ENCODE measurements at places on chromosomes 2 and 18.

DNA sequence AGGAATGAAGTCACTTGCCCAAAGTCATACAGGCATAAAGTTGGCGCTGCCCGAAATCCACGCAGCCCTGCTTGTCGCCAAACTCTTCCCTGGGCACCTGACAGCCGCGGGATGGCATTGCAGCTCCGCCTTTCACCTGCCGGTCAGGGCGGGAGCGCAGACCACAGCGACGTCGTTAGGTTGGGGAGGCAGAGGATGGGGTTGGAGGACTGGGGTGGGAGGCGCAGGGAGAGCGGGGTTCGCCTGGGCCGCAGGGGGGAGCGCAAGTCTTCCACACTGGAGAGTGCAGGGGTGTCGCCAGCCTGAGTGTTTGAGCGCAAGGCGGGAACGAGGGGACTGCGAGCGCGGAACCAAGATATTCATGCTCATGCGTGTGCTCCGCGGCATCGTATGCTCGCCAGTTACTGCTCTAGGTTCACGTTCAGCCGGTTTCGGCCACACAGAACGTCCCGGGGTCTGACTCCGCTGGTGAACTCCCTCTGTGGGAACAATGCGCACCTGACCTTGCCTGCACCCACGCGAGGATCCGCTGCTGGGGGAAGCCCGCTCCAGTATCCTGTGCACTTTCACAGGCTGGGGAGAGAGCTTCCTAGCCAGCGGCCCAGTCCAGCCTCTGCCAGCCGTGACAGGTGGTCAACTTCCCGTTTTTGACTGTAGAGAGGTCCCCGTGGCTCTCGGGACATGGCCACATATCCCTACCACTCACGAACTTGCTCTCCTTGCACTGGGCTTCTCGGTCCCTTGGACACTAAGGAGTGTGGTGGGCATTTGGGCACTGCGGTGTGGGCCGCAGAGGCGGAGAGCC, 767 bp upstream of the NPPC start:
- DNase-seq: peak; percentile 51

DNA sequence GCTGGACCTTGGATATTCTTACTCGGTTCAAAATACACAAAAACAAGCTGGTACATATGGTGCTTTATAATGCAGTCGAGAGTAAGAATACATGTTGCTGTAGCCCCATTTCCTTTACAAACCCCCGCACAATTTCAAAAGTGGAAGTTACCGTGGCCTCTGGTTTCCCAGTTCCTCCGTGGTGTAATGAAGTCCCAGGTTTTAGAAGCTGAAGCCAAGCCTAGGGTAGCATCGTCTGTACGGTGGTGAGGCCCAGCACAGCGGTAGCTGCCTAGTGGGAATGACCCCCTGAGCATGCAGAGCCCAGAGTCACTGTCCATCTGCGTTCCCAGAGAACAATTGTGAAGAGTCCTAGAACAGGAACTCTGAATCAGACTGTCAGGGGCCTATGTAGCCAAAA, 171.8 kb downstream of the ASXL3 start:
- DNase-seq: no peak

DNA sequence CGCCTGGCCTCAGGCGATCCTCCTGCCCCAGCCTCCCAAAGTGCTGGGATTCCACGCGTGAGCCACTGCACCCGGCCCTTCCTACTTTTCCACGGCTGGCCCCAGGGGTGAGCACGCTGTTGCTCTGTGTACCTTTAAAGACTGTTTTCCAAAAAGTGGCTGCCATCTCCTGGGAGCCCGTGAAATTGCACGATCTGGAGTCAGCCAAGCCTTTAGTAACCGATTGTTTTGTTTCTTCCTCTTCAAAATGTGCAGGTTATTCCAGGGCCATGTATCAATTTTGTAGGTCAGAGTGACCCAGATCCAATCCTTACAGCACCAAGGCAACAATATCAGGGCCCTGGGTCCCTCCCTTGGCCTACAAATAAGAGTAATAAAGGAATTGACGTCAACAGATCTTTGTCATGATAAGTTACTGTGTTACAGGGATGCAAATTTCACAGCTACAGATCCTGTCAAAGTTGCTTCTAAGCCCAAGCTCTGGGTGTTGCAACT, 135.6 kb upstream of the ZNF236 start:
- DNase-seq: no peak

- DNase-seq: no peak
Measured at GRCh38 chr2:60383401-60384143, 169.9 kb downstream of the BCL11A start.

- peak; percentile 56 for DNase-seq
Measured at GRCh38 chr2:96144481-96145035, 682 bp downstream of the DUSP2 start.

DNA sequence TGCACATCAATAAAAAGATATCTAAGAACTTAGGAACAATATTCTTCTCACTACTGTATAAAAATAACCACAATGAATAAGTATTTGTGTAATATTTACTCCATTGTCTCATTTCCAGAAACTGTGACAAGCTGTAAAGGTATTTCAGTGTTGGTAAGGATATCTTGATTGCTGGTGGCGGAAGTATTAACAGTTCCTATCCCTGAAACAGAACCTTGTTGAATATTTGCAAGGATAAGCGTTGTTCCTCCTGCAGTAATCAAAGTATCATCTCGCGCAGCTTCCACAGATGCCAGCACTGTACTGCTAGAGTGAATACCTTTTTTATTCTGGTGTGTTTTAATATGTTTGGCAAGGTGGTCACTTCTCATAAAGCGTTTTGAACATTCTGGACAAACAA, 55.3 kb downstream of the SP3 start:
- no peak for DNase-seq

GRCh38 chr2:176097820-176098365, 1.7 kb upstream of the HOXD12 start:
- DNase-seq: no peak

DNA sequence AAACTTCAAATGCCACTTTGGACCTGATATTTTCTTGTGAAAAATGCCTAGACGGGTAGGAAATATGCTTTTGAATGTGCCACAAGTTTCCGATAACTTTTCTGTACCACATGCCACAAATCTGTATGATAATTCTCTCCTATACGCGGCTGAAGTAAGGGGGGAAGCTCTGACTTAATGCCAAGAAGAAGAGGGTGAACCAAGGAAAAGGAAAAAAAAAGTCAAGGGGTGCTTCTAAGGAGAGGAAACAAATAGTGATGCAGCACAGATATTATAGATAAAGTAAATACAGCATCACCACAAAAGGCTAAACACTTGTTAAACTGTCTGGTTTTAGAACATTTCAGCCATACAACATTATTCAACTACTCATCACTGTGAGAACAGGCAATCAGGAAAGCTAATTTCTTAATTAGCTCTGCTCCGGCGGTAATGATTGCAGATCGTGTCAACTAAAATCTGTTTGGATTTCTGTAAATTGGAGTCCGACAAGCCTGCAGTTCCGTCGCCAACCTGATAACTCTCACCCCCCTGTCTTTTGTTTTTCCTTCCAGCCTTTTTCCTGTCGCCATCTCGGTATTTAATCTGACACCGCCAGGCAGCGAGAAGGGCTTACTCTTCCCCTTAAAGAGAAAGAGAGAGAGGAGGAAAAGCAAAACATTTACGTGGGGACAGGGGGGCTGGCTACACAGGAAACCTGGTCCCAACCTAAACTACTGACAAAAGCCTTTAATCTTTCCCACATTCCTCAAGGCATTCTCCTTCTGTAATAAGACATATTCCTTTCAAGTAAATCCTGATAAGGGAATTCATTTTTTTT, 67.5 kb downstream of the ZEB2 start:
- no peak for DNase-seq

DNA sequence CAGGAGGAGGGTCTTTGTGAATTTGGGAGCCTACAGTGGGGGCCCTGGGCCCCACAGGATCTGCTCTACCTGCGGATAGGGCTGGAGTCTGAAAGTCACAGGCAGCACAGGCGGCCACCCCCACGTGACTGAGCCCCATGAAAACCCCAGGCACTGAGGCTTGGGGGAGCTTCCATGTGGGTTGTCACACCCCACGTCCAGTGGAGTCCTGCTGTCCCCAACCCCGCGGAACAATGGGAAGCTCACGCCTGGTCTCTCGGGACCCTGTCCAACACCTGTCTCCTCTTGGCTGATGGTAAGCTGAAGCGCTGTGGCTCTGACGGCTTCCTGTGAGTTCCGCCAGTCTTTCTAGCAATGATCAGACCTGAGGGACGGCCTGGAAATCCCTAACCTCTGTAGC, 85.8 kb downstream of the PTGR3 start:
- DNase-seq: no peak

- no peak for DNase-seq
Measured at GRCh38 chr2:232372231-232373208, 6.0 kb upstream of the ALPP start.

DNA sequence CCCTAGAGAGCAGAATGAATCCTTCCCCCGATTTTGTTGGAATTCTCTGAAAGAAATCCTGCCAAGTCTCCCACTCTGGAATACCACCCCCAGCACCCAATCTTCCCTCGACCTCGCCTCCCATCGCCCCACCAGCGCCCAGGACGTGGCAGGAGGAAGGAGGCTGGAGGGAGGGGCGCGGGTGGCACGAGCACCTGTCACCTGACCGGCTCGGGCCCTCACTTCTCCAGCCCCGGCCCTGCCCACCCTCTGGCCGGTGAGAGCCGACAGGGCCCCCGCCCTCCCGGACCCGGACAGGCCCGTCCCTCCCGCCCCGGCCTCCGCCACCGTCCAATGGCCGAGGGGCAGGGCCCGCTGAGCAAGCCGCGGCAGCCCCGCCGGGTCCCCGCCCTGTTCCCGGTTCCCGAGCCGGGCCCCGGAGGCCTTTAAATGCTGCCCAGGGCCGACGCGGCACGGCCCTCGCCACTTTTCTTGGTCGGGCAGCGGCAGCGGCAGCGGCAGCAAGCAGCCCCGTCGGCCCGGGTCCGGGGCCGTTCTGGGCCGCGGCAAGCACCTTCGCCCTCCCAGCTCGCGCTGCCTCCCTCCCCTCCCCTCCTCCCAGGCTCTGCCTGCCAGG, at the start of gene LGALSL:
TSS of gene LGALSL (plus strand) at position 393 of the 616 bp plus-strand sequence. CDS start 384 bp downstream, outside the sequence.
- DNase-seq: peak; percentile 67

- no peak for DNase-seq
Measured at GRCh38 chr2:198382811-198383210, 578.4 kb downstream of the PLCL1 start.

- DNase-seq: no peak
Measured at GRCh38 chr18:23703057-23703986, 14.1 kb downstream of the LAMA3 start.

GRCh38 chr18:61605376-61606067, 272.3 kb downstream of the CDH20 start:
- DNase-seq: no peak

- no peak for DNase-seq
Measured at GRCh38 chr2:134310107-134311079, 56.5 kb downstream of the MGAT5 start.

DNA sequence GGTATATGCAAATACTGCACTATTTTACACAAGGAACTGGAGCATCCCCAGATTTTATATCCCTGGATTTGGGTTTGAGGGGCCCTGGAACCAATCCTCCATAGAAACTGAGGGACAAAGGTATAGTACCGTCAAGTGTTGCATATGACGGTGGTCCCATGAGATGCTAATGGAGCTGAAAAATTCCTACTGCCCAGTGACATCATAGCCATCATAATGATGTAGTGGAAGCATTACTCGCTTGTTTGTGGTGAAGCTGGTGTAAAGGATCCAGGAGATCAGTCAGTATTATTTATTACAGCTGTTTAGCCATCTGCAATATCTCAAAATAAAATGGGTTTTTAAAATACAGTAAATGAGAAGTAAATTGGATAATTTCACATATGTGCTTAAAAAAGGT, 496.6 kb upstream of the HS6ST1 start:
- DNase-seq: no peak

DNA sequence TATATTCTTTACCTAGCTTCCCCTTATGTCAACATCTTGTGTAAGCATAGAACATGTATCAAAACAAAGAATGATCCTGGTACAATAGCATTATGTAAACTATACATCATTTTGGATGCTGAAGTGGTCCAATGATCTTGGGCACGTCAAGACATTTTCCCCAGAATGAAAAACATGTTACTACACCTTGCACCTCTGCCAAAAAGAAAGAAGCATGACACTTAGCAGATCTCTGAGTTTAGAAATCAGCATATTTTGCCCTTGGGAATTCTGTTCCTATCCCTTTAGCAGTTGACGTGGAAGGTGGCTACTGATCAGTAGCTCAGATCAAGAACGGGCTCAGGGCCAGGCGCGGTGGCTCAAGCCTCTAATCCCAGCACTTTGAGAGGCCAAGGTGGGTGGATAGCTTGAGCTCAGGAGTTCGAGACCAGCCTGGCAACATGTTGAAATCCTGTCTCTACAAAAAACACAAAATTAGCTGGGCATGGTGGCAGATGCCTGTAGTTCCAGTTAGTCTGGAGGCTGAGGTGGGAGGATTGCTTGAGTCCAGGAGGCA, 1.7 kb upstream of the LCLAT1 start:
- no peak for DNase-seq

DNA sequence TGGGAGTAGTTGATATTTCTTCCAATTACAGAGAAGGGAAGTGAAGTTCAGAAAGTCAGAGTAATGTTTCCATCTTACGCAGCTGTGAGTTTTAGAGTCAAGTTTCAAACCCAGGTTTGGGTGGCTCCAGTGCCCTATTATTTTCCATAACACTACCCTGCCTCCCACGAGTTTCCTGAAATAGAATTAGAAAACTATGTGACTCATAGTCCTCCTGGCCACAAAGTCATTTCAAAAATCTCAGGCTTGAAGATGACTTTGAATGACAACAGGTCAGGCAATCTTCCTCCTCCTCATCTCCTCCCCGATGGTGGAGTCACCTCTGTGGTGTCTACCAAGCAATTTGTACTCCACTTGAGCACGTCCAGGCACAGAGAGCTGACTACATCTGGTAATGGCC, 212.3 kb upstream of the TRIB2 start:
- no peak for DNase-seq

- no peak for DNase-seq
Measured at GRCh38 chr2:239950144-239951128, 74.7 kb downstream of the NDUFA10 start.

DNA sequence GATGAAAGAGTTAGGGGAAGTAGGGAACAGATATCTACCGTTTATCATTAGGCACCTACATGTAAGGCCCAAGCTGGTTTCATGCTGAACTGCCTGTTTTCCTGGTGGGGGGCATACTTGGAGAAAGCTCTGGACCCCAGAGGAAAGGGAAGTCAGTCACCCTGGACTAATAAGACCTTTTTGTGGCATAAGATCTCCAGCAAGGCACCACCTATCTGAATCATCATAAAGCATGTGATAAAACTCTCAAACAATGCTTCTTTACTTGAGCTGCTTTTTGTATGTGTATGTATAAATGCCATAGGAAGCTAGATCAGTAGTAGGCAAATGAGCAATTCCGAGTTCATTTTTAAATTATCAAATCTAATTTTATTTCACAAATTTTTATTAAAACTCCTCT, 104.8 kb downstream of the TANC1 start:
- no peak for DNase-seq

All from Peyer's patch (tissue), 4 donors.